Small intestine (tissue), 16 donors: ENCODE measurements at places on chromosomes 7 and 10.

DNA sequence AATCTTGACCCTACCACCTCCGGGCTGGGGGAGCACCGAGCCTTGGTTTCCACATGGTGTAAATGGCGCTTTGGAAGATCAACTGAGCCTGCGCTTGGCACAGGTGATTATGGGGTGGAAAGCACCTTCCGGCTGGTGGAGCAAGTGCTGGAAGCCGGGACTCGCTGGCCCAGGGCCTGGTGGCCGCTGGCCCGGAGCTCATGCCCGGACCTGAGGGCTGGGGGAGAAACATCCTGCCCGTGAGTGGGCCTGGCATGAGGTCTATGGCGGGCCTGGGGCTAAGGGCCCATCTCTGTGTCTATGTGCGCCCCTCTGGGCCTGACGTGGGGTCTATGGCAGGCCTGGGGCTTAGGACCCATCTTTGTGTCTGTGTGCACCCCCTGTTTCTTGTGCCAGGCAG, 14.2 kb upstream of the LFNG start:
- no peak for DNase-seq
- no peak overlapping the region for H3K27ac ChIP-seq
- no peaks in the 10 kb centered on the region for H3K36me3 ChIP-seq
- H3K4me1 ChIP-seq, result no peaks in the 10 kb centered on the region
- no peak overlapping the region for H3K4me3 ChIP-seq

GRCh38 chr10:74871595-74872382, 45.4 kb downstream of the KAT6B start:
- no peaks in the 10 kb centered on the region for H3K36me3 ChIP-seq
- no peak overlapping the region for H3K27ac ChIP-seq
- H3K4me3 ChIP-seq, result no peak overlapping the region

DNA sequence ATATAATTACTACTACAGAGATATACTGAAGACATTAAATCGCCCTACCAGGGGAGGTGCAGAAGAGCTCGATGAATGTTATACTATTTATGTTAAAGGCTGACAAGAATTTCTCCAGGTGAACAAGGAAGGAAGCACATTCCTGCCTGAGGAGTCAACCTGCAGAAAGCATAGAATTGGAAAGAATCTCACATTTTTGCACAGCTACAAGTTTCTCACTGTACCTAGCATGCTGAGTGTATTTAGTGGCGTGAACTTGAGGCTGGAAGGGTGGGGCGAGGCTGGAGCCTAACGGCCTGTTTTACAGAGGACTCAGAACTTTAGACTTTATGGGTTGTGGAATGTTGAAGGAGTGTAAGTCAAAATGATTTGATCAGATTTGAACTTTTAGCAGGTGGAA, 373.6 kb upstream of the LRGUK start:
- DNase-seq, result no peak
- no peak overlapping the region for H3K27ac ChIP-seq
- H3K27me3 ChIP-seq, result no peaks in the 10 kb centered on the region
- H3K4me3 ChIP-seq, result no peak overlapping the region
- no peaks in the 10 kb centered on the region for H3K36me3 ChIP-seq

DNA sequence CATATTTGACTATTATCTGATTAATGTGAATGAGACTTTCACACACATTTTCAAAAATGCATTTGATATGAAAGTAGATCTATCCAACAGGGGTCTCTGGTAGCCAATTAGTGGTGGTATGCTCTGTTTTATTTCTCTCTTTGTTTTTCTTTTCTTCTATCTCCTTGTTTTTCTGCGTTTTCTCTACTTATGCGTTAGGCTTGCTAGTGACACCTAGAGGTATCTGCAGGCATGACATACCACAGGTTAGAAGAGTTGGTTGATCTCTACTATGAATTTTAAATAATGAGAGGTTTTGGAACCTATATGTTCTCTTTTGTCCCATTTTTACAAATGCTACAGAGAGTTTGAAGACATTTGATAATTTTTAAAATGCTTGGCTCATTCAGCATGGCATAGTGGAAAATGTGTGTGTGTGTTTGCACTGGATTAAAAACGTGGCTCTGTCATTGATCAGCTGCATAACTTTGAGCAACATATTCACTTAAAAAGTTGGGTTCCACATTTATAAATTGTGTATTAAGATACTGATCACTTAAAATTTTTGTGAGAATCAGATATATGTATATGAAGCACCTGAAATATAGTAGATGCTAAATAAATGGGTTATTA, 28.1 kb upstream of the PLXDC2 start:
- no peak overlapping the region for H3K27ac ChIP-seq
- H3K4me1 ChIP-seq, result no peaks in the 10 kb centered on the region
- H3K4me3 ChIP-seq, result no peak overlapping the region
- H3K27me3 ChIP-seq, result no peaks in the 10 kb centered on the region

GRCh38 chr7:123770378-123770777, 21.6 kb upstream of the WASL start:
- H3K27ac ChIP-seq, result no peak overlapping the region
- no peaks in the 10 kb centered on the region for H3K36me3 ChIP-seq
- no peaks in the 10 kb centered on the region for H3K27me3 ChIP-seq
- no peaks in the 10 kb centered on the region for H3K4me1 ChIP-seq
- no peak overlapping the region for H3K4me3 ChIP-seq
- no peak for DNase-seq

DNA sequence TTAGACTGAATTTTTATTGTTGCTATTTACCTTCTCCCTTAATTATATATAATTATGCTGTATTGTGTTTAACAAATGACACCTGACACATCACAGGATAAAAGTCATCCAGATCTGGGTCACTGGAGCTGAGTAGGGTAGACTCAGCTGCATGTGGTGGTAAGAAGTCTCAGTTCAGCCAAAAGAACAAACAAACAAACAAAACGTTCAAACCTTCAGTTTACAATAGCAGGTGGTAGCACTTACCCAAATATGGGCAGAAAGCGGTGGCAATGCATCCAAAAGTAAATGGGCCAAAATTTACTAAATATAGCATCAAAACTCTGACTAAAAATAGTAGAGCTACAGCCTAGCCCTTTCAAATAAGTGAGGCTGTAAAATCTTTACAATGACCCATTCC, 42.2 kb downstream of the ZWINT start:
- H3K36me3 ChIP-seq, result no peaks in the 10 kb centered on the region
- H3K27ac ChIP-seq, result no peak overlapping the region
- H3K27me3 ChIP-seq, result no peaks in the 10 kb centered on the region
- no peak for DNase-seq
- H3K4me3 ChIP-seq, result no peak overlapping the region
